ENCODE measurements at places on chromosomes 4 and X. TPM values are rescaled to one million over a fixed set of nuclear protein-coding genes. Genes with fewer than 3 reads are reported as not detected.

Gene SPP1
- total RNA-seq: 3.7 TPM

Gene SPANXA1
- total RNA-seq: not detected

Gene RNF150
- total RNA-seq: 23.1 TPM

Gene PDE5A
- 44.6 TPM for total RNA-seq

Gene CSAG1
- not detected for total RNA-seq

Gene TEX13B
- total RNA-seq: not detected

Gene AFF2
- total RNA-seq: 8.4 TPM

Gene ADH4
- not detected for total RNA-seq

Gene RBM41
- total RNA-seq: 31.4 TPM

Gene FRMD7
- total RNA-seq: not detected

Gene SLC7A11
- total RNA-seq: 8.2 TPM

Gene MFAP3L
- total RNA-seq: 3.4 TPM

Gene SATL1
- 0.51 TPM for total RNA-seq

Gene ASB9
- 1.6 TPM for total RNA-seq

Gene IQSEC2
- 18.1 TPM for total RNA-seq

Gene SLITRK4
- total RNA-seq: 15.7 TPM

All from progenitor cell of endocrine pancreas (in vitro differentiated cells).